LHCN-M2 (cell line): ENCODE measurements at places on chromosomes 6 and 20.

DNA sequence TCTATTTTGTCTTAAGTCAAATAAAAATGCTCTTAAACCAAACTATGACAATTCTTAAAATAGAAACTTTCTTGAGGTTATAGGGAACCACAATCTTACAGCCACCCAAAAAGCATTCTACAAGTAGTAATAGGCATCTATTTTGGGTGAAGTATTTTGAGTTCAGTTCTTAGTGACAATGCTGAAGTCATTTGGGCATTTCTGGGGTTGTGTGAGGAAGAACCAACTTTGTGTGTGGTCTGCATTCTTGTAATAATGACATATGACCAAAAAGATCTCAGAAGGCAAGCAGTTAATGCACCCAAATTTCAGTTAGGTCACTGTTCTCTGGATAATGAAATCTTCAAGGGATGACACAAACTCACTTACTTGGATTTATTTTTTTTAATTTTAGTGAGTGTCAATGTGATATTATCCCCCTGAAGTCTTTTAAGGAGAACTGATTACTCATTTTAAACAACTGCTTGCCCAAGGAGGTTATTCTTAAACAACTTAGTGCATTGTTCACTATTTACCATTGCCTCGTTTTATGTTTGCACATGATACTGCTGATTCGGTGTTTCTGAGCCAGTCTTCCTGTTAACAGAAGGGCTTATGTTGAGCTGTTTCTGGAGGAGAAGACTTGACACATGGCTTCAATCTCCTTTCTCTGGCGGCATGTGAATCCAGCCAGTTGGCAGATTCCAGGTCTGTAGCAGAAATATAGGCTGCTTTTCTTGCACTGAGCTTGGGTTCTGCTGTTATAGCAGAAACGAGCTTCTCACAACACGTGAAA, 618.9 kb downstream of the BCKDHB start:
- DNase-seq = peak; percentile 31

- DNase-seq = peak; percentile 21
These were observed 42.0 kb downstream of the PNLDC1 start for GRCh38 chr6:159842035-159842434.

DNA sequence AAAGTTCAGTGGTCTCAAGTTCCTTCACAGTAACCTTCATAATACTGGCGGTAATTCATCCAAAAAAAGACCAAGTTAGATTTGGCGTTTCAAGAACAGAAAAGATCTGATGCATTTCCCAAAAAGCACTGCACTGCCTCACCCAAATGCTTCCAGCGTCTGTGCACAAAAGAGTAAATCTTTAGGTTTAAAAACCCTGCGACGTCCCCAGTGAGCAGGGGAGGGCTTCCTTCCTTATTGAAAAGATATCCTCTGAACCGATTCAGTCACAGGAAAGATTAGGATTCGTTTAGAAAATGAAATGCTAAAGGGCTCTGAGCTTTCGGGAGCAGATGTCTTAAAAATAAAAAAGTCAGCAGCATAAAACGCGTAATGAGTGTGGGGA, 654 bp downstream of the TBC1D7 start:
- no peak for DNase-seq

DNA sequence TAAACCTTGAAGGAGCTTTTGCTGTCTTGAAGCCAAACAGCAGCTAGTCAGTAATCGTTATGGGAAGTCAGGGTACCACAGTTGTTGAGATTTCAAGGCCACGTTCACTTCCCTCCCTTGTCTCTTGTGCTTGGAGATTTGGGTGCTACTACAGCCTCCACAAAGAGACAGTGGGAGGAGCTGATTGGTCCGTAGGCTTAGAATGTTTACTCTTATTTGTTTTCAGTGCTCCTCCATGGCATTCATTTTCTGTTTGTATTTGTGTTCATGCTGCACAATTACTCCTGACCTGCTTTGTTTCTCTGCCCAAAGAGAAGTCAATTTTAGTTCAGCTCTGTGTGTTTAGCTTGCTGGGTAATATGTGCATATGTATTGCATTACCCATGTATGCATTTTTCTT, 147.7 kb downstream of the PRL start:
- peak; percentile 72 for DNase-seq

DNA sequence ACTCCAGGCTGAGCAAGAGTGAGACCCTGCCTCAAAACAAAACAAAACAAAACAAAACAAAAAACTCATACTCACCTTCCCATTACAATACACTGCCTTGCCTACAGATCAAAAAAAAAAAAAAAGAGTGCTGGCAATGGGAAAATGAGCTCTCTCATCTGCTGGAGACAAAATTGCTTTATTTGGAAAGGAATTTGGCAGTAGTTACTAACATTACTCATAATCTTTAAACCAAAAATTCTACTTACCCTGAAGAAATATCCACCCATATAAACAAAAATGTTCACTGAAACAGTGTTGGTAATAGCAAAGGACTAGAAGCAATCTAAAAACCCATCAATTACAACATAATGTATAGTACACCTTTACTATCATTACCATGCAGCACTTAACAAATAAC, 120.4 kb downstream of the RNGTT start:
- DNase-seq = peak; percentile 59

DNA sequence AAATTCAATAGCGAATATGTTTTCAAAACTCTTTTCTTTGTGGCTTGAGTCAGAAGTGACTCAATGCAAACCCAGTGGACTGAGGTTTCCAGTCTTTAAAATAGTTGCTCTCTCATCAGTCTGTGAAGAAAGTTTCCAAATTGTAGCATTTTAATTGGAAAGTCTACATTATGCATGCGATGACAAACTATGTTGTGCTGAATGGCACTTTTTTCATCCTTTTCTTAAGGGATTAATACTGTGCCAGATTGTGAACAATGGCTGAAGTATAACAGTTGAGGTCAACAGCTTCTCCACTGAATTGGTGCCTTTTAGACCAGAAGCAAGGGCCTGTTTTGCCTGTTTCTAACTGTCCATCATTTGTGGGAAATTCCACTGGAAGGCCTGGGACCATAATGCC, 377.1 kb downstream of the BTBD9 start:
- DNase-seq = peak; percentile 77

GRCh38 chr20:3874194-3874844, 14.9 kb upstream of the PANK2 start:
- no peak for DNase-seq

- DNase-seq = peak; percentile 35
These were observed 476.8 kb upstream of the ADGRB3 start for GRCh38 chr6:68158256-68158655.

DNA sequence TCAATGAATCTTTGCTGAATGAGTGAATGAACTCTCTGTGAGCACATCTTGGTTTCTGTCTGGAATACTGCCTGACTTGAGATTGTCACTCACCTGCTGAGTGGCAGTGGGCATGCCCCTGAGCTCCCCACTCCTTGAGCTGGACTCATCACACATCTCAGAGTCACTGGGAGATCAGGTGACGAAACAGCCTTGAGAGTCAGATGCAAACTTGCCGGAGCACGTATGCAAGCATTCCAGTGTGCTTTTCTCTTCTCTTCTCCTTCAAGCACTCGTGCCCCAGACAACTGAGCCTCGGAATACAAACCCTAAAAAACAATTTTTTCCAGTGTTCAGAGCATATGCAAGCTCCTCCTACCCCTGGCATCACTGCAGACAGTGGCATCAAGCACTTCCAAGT, 9.4 kb upstream of the BMP7 start:
- no peak for DNase-seq

DNA sequence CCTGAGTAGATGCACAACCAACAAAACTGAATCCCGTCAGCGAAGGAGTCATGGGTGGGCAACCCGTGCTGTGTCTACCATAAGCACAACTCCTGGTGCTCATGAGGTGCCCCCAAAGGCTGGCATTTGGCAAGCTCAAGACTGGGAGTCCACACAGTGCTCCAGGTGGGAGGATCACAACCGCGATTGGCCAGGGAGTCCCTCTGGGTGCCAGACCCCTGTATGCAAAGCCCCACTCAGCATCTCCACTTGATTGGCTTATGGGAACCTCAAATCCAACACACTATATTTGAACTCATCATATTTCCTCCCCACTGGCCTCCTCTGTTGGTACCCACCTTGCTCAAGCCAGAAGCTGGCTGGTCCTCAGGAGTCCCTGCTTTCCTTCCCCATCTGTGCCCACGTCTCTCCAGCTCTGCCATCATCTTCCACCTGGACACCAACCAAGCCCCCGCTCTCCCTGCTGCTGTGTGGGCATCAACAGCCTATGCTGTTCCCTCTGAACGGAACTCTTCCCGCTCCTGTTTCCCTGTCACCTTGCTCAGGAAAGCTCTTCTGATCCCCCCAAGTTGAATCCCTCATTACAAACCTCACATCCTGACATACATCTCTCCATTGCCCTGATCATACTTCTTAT, 142.3 kb upstream of the PTPN1 start:
- no peak for DNase-seq

- DNase-seq = no peak
These were observed 14.9 kb upstream of the HDDC2 start for GRCh38 chr6:125316621-125317020.

DNA sequence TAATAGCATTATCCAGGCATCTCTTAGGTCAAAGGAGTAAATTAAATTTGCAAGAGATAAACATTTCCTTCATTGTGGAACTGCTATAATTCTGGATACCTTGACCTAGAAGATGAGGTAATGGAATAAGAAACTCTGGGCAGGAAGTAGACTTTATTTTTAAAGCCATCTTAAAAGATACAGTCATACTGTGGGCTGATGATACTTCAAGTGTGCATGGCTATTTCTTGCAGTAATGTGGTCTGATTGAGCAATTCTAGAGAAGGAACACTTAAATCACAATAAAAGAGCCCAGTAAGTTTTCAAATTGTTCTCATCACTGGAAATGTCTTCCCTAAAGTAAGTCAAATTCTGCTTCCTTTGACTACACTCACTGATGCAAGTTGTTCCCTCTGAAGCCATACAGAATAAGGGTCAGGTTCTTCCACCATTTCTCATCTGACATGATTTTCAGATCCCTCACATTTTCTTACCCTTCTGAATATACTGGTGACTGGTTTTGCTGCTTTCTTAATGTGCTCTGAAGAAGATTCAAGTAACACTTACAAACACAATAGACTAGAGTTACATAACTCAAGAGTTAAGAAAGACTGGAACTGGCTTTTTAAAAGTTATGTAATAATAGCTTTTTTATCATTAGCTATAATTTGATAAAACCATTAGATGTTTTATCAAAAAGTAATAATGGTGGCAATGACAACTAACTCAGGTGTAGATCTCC, 62.6 kb upstream of the TMEM244 start:
- peak; percentile 62 for DNase-seq

DNA sequence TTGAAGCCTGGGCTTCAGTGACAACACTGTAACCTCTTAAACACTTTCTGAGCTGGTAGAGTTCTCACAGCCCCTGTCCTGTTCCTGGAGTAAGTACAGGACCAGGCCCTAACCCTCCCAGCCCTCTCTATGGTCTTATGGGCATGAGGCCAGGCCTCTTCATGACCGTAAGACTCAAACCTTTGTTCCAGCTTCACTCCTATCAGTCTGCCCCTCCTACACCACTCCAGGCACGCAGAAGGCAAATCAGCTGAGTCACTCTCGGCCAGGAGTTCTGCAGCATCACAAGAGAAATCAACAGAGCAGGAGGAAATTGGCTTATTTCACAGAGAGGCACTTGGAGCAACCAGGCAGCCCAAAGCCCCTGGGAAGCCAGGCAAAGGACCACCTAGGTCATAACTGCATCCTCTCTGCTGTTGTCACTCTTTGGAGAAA, 25.3 kb upstream of the CHD6 start:
- peak; percentile 21 for DNase-seq

- no peak for DNase-seq
These were observed 283.7 kb upstream of the MAP3K7 start for GRCh38 chr6:90870561-90870960.

DNA sequence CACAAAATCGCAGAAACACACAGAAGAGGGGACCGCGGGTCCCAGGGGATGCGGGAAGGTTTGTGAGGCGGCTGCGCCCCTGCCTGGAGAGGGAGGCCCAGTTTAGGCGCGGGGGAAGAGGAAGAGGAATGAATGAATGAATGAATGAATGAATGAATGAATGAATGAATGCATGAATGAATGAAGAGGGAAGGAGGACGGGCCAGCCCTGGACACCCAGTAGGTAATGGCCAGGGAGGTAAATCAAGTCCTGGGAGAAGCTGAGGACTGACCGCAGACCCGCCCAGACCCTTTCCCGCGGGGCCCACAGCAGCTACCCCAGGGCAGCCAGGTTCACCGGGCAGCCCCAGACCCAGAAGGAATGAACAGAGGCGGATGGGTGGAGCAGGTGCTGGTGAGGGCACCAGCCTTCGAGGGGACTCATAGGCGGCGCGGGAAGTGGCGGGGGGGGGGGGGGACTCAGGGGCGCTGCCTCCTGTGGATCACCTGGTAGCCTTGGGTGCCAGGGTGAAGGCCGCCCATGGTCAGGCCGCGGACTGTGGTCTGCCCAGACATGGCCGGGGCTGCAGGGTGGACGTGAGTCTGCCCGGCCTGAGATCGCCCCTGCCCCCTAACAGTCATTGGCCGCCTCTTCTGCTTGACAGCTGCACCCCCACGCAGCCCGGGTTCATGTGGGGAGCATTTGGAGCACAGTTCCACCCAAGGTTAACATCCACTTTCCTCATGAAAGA, 192.0 kb upstream of the PDE10A start:
- DNase-seq = no peak

GRCh38 chr6:88848870-88849269, 114.5 kb downstream of the RNGTT start:
- DNase-seq = no peak

DNA sequence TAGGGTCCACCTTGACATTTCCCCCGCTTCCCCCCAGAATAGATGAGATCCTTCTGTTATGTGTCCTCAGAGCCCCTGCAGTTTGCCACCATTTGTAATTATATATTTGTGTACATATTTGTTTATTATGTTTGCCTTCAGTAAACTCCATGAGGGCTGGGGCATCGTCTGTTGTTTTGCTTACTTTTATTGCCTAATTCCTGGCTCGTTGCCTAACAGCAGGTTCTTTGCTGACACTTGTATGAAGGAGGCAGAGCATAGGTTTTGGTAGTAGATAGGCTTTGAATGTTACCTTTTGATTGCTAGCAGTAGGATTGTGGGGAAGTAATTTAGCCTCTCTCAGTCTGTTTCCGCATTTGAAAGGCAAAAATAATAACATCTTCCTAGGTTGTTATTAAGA, 9.9 kb downstream of the MAP3K4 start:
- no peak for DNase-seq

GRCh38 chr6:108366236-108366635, 71.4 kb downstream of the AFG1L start:
- DNase-seq = no peak

- no peak for DNase-seq
These were observed 586 bp upstream of the ALDH5A1 start for GRCh38 chr6:24493945-24494820.

DNA sequence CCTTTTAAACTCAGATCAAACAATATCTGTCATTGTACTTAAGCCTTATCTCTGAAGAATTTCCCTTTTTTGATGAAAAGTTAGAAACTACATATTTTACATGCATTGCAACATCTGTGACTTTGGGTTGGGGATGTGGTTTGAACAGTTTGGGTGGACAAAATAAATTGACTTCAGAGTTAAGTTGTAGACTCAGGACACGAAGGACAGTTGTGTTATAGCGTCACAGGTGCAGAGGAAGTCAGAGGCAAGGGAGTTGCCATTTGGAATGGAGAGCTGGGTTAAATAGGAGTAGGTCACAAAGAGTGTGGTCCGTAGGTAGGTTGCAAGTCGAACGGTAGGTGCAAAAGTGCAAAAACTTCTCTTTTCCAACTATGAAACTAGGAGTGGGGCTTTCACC, 46.0 kb downstream of the ZFAND3 start:
- no peak for DNase-seq
